ENCODE measurements at places on chromosomes 3 and 15.

DNA sequence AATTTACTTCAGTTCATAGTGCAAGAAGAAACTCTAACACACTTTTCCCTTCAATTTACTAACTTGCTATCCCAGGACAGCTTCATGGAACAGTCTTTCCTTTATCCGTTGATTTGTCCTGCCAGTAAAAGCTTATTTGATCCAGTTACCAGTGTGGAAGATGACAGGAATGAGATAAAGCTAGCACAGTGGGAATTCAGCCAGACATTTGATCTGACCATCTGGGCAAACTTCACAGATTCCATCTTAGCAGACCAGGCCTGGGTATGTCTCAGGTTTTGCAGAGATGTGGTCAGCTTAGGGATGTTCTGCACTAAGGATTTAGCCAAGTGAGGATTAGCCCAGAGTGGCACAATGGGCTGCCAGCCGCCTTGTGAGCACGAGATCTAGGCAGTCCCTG is 19.7 kb downstream of the CEMIP start:
- DNase-seq = no peak

DNA sequence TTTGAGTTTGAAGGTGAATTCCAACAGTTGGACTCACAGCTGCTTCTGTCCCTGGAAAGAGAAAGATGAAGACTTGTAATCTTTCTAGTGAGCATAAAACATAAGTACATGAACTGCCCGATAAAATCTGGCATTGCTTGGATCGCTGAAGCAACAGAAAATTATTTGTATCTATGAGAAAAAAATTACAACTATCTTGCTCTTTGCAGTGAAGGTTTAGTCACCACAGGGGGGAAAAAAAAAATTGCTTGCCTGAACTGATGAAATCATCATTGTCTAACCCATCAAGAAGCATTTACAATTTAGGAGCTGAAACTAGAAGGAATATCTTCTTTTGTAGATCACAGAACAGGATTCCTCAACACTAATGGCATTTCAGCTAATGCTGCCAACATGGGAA is 20.0 kb downstream of the TMEM207 start:
- no peak for DNase-seq

DNA sequence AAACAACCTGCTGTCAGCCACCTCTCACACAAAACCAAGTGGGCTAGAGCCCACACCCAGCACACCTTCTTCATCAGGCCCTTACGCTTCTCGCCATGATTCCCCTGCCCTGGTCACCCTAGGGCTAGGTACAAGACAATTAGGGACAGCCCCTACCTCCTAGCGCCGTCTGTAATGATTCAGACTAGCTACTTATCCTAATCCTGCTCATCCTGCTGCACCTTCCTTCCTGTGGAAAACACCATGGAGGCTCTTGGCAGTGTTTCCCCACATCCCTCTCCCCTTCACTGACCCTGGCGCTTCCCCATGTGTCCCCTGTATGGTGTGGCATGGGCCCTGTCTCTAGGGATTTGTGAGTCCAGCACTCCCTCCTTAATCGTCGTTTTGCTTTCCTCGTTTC is 39.6 kb upstream of the ICE2 start:
- DNase-seq = no peak

- DNase-seq = no peak
These were observed 126.2 kb downstream of the TPRG1 start for GRCh38 chr3:189297932-189298331.

- DNase-seq = no peak
These were observed 26.7 kb downstream of the HCN4 start for GRCh38 chr15:73341886-73342600.

GRCh38 chr3:197482001-197482400 is 73.8 kb downstream of the BDH1 start:
- no peak for DNase-seq
